ENCODE measurements at places on chromosomes 5 and 9.

GRCh38 chr5:130077007-130077406 lies 172.7 kb downstream of the CHSY3 start:
- DNase-seq: no peak

DNA sequence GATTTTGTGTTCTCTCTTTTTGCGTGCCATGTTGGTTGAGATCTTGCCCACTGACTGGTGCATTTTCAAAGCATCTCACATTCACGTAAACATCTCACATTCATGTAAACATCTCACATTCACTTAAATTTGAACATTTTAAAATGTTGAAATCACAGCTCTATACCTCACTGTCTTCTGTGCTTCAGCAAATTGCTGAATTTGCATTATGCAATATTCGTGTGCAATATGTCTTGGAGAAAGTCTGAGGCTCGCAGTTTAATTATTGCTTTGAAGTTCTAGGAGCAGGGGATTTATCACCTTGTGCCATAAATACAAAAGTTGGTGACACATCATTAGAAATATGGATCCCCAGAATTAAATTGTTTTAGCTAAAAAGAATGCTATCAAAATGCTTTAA lies 42.6 kb downstream of the TNFSF15 start:
- no peak for DNase-seq

GRCh38 chr5:59474324-59474723 lies 419.2 kb downstream of the PDE4D start:
- DNase-seq: no peak

GRCh38 chr5:91101600-91102379 lies 281.3 kb downstream of the ARRDC3 start:
- no peak for DNase-seq

- DNase-seq: no peak
These were observed 49.7 kb downstream of the C9 start for GRCh38 chr5:39314591-39314990.

DNA sequence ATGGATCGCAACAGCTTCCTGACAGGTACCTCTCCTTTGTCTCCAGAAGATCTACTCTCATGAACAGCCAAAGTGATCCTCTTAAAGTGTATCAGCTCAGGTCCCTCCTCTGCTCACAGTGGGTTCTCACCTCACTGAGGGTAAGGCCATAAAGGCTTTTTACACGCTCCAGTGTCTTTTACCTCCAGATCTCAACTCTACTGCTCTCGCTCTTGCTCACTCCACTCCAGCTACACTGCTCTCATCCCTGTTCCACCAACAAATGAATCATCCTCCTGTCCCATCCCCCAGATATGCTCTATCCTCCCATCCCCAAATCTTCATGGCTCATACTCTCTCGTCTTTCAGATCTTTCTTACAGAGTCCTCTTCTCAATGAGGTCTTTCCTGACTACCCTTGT lies 248.6 kb upstream of the EFNA5 start:
- no peak for DNase-seq

DNA sequence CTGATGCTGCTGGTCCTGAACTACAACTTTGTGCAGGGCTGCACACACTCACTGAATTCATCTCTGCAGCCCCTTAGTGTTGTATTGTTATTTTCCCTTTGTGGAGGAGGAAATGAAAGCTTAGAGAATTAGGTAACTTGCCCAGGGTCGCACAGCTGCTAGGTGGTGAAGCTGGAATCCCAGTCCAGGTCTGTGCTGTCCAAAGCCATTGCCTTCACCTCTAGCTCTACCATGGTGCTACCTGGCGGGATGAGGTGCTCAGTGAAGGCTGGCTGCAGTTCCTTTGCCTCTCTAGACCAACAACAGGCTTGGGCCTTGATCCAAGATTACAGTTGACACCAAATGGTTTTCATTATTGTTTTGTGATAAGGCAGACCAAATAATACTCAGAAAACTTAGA lies 177.8 kb upstream of the PITX1 start:
- no peak for DNase-seq

DNA sequence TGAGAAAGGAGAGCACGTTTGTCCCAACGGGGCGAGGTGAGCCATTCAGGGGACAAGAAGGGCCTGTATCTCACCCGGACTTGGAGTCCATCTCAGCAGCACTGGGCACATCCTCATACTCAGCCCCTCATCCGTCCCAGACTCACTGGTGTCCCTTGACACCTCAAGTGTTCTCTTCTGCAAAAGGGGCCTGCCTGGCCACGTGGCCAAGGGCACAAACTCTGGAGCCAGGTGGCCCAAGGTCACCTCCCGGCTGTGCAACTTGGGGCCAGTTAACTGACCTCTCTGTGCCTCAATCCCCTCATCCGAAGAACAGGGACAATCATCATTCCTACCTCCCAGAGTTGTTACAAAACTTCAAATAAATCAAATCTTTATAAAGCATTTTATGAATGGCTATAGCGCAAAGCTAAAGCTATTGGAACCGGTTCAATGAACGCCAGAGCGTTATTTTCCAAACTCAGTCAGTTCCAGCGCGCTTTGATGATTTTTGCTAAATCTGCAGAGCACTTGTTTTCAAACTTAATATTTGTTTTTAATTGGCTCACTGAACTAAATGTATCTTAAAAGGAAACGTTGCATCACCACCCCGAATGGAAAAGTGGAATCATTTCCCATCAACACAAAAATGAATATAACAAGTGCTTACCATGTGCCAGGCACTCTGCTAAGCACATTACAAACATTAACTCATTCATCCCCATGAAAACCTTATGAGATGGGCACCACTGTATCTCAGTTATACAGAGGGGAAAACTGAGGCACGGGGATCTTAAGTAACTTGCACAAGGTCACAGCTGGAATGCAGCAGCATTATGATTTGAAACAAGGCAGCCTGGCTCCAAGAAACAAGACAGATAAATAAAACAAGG lies 49.3 kb downstream of the DUSP1 start:
- no peak for DNase-seq

- DNase-seq: no peak
These were observed 160.3 kb downstream of the ARSB start for GRCh38 chr5:78824831-78825281.

DNA sequence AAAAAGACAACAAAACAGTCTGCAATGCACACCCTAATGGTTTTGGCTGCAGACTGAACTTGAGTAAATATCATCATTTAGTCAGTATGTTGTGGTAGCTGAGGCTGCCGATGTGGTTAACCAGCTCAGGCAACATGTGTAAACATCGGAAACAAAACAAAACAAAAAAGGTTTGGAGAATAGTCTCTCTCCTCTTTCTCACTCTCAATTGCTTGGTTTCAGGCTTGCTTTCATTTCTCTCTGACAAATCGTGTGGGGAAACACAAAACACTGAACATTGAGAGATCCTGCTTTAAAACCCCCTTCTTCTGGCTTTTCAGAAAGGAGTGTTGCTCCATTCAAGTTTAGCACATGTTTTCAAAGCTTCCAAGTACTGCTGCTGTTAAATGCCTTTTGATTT lies 453.3 kb downstream of the BNC2 start:
- no peak for DNase-seq

GRCh38 chr5:158848634-158849033 lies 251.1 kb downstream of the EBF1 start:
- DNase-seq: no peak

- DNase-seq: no peak
These were observed 34.5 kb upstream of the NIPBL start for GRCh38 chr5:36842087-36842486.

GRCh38 chr5:77076961-77077828 lies 9.9 kb downstream of the ZBED3 start:
- peak; percentile 46 for DNase-seq

DNA sequence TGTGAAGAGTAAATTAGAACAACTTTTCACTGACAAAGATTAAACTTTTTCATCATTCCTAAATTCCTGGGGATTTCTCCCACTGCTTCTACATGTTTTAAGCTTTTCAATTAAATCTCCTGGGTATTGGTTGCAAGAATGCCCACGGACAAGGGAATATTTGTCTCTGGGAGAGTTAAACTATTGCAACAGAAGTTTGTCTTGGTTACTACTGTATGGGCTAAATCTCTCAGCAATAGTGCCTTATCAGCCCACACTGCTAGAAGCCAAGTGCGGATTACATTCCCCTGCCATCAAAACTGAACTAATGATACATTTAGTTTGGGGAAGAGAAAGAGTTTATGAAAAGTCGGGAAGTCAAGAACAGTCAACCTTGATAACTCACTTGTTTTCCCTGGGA lies 528.2 kb upstream of the C9orf72 start:
- DNase-seq: no peak

- DNase-seq: no peak
These were observed 614.3 kb downstream of the ACTL7B start for GRCh38 chr9:108241384-108242073.

DNA sequence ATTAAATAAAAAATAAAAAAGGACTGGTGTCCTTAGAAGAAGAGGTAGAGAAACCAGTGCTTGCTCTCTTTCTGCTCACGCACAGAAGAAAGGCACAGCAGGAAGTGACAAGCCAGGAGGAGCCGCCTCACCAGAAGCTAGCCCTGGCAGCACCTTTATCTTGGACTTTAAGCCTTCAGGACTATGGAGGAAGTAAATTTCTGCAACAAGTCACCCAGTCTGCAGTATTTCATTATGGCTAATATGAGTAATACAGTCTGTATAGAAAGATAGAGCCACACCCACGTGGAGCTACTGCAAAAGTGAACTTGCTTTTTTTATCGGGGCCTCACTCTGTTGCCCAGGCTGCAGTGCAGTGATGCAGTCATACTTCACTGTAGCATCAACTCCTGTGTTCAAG lies 68.4 kb downstream of the PDZD2 start:
- no peak for DNase-seq

- DNase-seq: no peak
These were observed 5.3 kb downstream of the SLC34A1 start for GRCh38 chr5:177389241-177390169.

- DNase-seq: no peak
These were observed 21.8 kb upstream of the PRUNE2 start for GRCh38 chr9:76927540-76928240.

GRCh38 chr9:92325991-92326500 lies 293 bp downstream of the CENPP start:
- DNase-seq: no peak

GRCh38 chr5:173204185-173204979 lies 30.6 kb downstream of the NKX2-5 start:
- DNase-seq: no peak

DNA sequence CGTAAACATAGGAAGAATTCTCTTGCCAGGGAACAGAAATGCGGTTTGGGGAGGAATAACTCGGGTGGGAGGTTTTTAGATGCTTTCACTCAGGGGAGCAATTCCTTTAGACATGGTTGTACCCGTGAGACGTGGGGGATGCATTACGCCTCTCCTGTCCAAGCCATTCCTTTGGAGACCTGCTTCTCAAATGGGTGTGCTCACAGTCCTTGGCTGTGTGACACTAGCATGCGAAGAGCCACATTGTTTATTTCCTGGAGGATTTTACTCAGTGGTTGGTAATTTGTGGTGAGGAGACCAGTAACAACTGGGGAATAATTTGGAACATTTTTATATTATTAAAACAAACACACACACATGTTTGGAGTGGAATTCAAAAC lies 18.5 kb downstream of the COL15A1 start:
- DNase-seq: no peak

GRCh38 chr5:54621048-54621447 lies 103.5 kb downstream of the SNX18 start:
- no peak for DNase-seq

DNA sequence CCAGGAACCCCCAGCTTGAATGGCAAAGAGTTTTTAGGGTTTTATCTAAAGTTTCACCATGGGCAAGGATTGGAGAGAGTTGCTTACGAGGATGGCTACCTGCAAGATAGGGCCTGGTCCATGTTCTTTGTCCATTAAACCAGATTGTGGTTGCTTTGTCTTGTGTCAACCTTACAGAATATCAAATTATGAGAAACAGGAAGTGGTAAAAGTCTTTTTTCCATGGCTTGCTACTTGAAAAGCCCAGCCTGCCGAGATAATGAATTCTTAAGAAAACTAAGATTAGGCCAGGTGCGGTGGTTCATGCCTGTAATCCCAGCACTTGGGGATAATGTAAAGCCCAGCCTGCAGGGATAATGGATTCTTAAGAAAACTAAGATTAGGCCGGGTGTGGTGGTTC lies 24.4 kb downstream of the ZNF474 start:
- no peak for DNase-seq

GRCh38 chr9:120628207-120628924 lies 48.4 kb upstream of the CDK5RAP2 start:
- no peak for DNase-seq
